ENCODE measurements at places on chromosomes 12 and 14.

DNA sequence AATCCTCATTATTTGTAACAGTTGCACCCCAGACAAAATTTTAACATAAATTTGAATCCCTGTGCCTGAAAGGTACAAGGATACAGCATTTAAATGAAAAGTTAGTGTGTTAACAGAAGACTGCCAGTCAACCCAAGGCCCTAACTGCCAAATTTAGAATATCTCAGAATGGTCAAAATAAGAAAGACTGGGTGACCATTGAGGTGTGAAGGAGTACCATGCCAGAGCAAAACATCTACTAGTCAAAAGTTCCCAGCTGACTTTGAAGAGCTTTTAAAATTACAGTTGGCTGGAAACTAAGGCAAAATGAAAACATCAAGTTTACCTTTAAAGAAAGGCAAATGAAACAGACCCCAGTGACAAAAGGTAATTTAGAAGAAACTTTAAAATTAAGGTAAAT lies 18.4 kb downstream of the SAV1 start:
- DNase-seq, result no peak

DNA sequence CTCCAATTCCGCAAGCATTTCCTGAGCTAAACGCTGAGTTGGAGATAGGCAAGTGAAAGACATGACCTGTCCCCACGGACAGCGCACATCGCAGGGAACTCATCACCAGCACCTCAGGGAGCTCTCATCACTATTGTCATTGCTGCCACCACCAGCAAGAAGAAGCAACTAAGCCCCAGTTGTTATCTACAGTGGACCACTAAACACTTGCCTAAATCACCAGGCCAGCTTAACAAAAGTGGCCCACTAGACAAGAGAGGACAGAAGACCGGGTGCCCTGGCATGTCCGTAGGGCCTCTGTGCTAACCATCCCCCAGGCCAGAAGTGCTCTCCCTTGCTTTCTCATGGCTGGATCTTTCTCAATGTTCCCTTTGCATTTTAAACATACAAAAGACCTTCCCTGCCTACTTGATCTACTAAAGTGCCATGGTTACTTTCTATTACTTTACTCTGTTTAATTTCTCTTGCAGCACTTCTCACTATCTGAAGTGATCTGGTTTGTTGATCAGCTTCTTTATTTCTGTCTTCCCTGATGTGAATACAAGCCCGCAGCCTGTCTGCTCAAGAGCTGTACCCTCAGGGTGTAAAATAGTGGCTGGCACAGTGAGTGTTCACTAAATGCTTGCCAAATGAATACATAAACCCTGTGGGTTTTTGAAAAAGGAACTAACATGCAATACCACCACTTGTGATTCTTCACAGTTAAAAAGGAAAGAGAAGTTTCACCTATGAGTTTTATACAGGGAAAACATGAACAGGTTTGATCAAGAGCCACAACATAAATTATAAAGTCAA lies 60.9 kb upstream of the RFLNA start:
- DNase-seq, result no peak

- DNase-seq, result no peak
These were observed 14.7 kb upstream of the LIMA1 start for GRCh38 chr12:50297996-50298395.

GRCh38 chr14:80805136-80805535 lies 136.4 kb downstream of the CEP128 start:
- DNase-seq, result no peak

Measured in CD8-positive, alpha-beta memory T cell (primary cell).